Body of pancreas (tissue), 4 donors: ENCODE measurements at places on chromosomes 5 and 9. TPM values are rescaled to one million over a fixed set of nuclear protein-coding genes. Genes with fewer than 3 reads are reported as not detected.
A peak's percentile ranks its signal among the peaks of the same experiment; 100 is the strongest.

RPS23 gene
- 1,329 TPM for total RNA-seq

LEAP2 gene
- total RNA-seq = 9.6 TPM

PAEP gene
- total RNA-seq = not detected

GFI1B gene
- total RNA-seq = not detected

CCDC180 gene
- 5.2 TPM for total RNA-seq

DNA sequence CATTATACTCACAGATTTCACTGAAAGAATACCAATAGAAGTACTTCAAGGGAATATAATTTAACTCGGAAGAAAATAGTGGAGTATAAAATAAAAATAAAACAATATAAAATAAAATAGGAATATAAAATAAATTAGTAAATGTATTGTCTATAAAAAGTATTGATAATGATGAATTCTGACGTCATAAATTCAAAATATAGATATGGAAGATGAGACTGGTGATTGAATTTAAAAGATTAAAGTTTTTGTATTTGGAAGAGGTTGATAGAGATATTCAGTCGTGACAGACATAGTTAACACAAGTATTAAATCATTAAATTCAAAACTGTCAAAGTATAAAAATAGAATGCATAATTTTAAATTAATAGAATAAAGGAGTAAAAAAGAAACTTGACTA is 964.9 kb upstream of the C9orf72 start:
- H3K27ac ChIP-seq = no peak overlapping the region
- no peaks in the 10 kb centered on the region for H3K27me3 ChIP-seq
- H3K36me3 ChIP-seq = no peaks in the 10 kb centered on the region
- no peaks in the 10 kb centered on the region for H3K4me1 ChIP-seq

DNA sequence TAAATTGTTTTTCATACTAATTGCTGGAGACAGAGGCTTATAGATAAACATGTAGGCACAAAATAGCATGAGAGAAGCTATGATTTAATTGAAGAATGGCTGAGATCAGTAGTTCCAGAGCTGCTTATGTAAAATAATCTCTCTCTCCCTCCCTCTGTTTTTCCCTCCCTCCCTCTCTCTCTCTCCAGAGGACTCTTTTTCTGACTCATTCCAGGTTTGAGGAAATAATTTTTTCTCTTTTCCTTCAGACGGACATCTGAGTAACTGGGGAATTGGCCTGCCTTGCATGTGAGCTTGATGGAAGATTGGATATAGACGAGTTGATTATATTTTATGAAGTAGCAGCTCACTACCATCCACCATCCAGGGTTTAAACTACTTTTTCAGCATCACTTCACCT is 35.5 kb downstream of the KCTD16 start:
- H3K27ac ChIP-seq = no peak overlapping the region
- H3K4me1 ChIP-seq = peaks cover 44% of the 10 kb centered on the region
- no peaks in the 10 kb centered on the region for H3K36me3 ChIP-seq
- no peaks in the 10 kb centered on the region for H3K27me3 ChIP-seq

DNA sequence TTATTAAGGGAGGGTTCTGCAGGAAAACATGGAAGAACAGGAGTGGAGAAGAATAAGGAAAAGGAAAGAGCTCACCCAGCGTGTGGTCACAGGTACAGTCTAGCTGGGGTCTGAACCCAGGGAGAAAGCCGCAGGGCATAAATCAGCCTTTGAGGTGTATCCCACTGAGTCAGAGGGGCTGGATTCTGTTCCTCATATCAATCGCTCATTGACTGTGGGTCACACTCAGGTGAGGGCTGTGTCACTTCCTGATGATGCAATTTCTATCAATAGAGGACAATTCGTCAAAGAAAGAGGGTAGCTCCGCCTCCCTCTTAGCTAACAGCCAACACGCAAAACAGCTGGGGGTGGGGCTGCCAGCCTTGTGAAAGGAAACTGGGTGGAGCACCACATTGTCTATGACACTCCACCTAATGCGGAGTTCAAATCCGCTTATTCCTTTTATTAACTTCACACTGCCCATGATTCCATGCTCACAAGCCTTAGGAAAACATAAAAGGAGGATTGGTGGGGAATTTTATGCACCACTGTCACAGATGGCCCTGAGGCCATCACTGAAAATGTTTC is 176.2 kb downstream of the ICE1 start:
- no peak for DNase-seq
- no peaks in the 10 kb centered on the region for H3K4me1 ChIP-seq
- H3K4me3 ChIP-seq = no peak overlapping the region
- no peaks in the 10 kb centered on the region for H3K36me3 ChIP-seq
- H3K27me3 ChIP-seq = no peaks in the 10 kb centered on the region

DNA sequence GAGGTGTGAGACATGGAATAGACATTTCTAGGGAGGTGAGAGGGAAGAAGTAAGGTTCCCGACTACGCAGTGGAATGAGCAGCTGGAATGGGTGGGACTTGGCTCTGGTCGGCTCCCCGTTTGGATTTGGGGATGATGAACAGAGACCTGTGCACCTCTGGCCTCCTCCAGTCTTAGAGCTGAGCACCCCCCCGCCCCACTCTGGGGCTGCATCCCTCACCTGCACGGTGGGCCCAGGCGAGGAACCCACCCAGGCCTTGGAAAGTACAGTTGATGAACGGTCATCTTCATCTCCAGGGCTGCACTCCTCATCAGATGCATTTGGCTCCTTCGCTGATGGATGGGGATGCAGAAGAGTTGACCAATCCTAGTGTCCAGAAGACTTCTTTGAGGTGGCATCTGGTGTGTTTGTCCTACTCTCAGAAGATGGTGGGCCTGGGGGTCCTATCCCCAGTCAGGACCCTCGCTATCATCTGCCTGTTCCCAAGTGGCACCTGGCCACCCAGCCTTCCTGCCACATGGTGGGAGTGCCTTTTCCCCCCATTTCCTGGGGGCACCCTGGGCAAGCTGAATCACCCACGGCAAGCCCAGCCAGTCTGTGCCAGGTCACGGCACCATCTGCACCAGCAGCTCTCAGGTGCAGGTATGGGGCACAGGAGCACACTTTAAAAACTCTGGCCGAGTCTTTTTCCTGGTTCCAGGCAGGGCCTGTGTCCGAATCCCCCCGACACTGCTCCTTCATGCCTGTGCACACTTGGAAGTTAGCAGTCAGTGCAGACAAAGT is 70.5 kb downstream of the GTF3C4 start:
- no peaks in the 10 kb centered on the region for H3K36me3 ChIP-seq
- no peaks in the 10 kb centered on the region for H3K27me3 ChIP-seq
- no peak for DNase-seq
- no peak overlapping the region for H3K4me3 ChIP-seq
- H3K27ac ChIP-seq = no peak overlapping the region

DNA sequence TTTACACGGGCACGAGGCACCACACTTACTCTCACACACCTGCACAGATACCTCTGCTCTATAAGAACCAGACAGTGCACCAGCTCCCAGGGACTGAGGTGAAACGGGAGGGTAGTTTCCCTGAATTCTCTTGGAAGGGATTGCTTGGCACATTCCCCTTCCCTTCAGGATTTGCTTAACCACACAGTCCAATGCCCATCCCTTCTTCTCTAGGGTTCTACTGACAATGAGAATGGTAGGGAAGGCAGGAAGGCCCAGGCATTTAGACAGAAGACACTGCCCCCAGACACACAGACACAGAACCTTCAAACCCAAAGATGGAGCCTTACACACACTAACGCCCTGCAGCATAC is 704 bp upstream of the LHX6 start:
- no peak for DNase-seq
- H3K4me3 ChIP-seq = no peak overlapping the region
- peaks cover 39% of the 10 kb centered on the region for H3K27me3 ChIP-seq
- H3K4me1 ChIP-seq = peaks cover 35% of the 10 kb centered on the region

GRCh38 chr9:122263699-122264349 is 816 bp downstream of the RBM18 start:
- peaks cover 4% of the 10 kb centered on the region for H3K36me3 ChIP-seq
- peak; percentile 13 for DNase-seq
- peaks cover 38% of the 10 kb centered on the region for H3K4me1 ChIP-seq

DNA sequence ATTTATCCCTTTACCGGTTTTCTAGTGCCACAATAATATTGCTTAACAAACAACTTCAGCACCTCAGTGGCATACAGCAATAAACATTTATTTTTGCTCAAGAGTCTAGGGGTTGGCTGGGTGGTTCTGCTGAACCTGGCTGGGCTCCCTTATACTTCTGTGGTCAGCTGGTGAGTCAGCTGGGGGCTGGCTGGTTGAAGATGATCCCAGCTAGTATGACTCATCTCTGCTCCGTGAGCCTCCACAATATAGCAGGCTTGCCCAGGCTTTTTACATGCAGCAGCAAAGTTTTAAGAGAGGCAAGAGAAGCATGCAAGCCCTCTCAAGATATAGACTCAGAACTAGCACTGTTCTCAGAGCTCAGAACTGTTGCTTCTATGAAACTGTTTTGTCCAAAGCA is 523.5 kb upstream of the CLINT1 start:
- H3K4me3 ChIP-seq = no peak overlapping the region
- H3K4me1 ChIP-seq = no peaks in the 10 kb centered on the region
- H3K27me3 ChIP-seq = no peaks in the 10 kb centered on the region
- H3K27ac ChIP-seq = no peak overlapping the region
- peak; percentile 77 for DNase-seq

- no peak overlapping the region for H3K4me3 ChIP-seq
- no peak overlapping the region for H3K27ac ChIP-seq
These were observed 52.8 kb downstream of the PTCD2 start for GRCh38 chr5:72372923-72373322.
